Activated naive CD4-positive, alpha-beta T cell treated with anti-CD3 and anti-CD28 coated beads, Interleukin-2, amount 50 U/mL, for 72 hours (primary cell): ENCODE measurements at places on chromosomes 3 and 15.

- no peak for DNase-seq
Observed at GRCh38 chr15:50257924-50258323, 7.6 kb downstream of the HDC start.

DNA sequence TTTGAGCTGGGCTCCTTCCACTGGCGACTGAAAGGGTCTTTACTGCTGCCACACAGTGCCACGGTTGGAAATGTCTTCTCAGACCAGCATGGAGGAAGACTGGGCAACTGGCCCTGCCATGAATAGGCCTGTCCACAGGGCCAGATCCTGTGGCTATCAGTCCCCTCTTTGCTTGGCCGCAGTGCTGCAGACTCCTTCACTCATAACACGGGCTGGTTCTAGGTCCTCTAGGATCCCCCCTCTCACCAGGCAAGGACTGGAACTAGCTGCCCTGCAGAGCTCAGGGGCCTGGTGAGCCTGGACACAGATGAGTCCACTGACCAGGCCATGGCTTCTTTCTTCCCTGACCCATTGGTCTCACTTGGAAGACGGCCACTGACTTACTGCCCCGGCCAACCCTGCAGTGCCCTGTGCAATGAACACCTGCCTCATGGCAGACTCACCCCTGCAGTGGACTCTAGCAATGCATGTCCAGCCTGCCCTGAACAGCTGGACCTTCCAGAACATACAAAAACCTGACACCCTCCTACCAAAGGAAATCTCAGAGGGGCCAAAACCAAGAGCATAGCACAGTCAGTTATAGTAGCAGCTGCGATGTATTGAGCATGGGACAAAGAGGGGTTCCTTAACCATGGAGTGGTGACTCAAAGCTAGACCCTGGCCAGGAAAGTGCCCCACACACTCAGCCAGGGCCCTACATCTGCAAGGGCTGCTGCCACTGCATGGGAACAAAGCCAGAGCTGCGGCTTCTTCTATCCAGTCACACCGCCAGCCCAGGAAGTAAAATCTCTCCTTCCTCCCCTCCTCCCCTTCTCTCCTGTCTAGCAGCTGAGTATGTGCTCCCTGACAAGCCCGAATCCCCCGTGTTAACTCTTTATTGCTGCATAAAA lies 72.1 kb upstream of the ITGA11 start:
- no peak for DNase-seq

DNA sequence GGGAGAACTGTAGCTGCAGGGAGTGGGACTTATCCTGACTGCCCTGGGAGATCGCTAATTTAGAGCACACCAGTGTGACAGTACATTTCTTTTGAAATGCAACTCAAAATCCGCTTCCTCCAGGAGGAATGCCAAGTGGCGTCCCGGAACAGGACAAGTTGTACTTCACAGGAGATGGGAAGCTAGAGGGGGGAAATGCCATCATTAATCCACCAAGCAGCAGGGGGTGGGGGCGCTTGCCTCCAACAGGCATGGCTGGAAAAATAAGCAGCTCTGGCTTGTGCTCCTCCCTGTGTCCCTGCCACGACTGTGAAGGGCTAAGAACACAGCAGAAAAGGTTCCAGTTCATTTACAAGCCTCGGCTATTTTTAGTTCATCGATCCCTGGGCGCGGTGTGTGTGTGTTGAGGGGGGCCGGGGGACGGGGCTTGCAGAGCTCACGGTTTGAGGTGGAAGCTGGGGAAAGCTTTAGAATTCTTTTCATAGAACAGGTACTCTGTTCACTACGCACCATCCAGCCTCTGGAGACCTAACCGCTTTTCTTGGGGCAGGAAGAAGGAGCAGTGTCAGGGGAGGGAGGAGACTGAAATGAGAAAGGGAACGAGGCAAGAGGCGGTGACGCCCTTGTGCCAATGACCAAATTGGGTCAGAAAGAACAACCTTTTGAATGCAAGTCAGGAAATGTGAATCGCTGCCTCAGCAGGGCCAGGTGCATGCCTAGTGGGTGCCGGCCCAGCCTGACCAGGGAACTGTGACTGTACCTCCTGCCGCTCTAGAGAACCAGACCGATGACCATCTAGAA lies 51.8 kb upstream of the DGKG start:
- peak; percentile 27 for DNase-seq

DNA sequence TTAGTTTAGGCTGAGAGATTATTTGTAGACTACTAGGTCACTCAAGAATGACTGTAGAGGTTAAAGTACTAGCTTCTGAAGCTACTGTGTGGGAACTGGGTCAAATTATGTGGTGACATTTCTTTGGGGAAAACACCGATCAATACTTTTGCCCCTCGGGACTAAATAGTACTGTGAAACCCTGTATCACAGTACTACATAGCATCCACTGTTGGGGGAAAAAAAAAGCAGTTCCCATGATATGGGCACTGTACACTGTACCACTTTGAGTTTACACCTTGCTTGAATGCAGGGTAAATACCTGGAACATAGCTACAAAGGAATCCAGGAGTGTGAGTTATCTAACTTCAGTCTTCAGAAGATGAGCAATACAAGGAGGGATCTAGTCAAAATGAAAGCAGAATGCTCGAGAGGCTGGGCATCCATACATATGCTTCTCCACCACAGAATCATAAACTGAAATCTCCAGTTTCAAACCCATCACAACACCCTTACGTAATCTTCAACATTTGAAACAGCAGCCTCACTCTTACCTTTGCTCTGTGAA lies 311.4 kb downstream of the UNC13C start:
- DNase-seq: no peak

DNA sequence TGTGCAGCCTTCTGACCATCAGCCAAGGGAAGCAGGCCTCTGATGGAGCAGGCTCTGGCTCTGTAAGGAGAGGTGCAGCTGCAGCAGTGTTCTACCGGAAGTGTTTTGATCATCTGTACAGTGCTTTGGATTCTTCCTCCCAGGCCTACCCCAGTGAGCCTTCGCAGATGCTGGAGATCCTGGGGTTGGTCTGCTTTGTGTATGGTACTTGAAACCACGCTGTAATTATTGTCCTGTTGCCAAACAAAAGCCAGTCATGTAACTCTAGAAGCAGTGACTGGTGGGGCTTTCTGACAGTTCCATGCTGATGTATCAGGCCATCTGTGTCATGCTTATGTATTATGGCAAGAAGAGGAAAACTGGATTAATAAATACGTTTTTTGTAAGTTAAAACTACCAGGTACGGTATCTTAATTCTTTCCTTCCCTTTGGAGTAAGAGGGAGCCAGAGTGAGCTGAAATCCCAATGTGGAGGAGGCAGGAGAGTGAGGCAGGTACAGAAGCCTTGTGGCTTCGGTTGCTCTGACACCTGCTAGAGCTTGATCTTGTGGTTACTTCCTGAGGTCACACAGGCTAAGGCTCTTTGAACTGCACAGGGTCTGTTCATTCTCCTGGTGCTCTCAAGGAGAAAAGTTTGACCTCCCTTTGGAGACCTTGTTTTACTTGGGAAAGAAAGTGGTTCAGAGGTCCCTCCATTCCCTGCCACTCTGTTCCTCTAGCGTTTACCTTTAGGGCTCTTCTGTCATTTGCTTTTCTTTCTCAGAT lies 3.7 kb downstream of the TMEM42 start:
- DNase-seq: no peak

GRCh38 chr3:9067352-9067975 lies 104.2 kb upstream of the RAD18 start:
- peak; percentile 16 for DNase-seq

GRCh38 chr3:157786211-157786610 lies 283.0 kb upstream of the VEPH1 start:
- DNase-seq: no peak

DNA sequence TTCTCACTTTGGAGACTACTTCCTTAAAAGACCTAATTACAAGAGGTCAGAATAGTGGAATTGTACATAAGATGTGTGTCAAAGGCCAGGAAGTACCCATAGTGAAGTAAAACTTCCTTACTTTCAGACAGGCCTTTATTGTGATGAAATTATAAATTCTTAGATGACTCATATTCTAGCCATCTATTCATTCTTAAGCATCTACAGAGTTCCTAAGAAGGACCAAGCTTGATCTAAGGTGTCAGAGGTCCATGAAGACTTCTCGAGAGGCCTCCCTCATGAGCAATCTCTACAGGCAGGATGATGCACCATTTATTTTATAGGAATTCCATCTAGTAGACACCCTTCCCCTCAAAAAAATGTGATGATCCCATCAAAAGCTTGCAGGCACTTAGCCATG lies 493.3 kb downstream of the MAGI1 start:
- no peak for DNase-seq

- no peak for DNase-seq
Observed at GRCh38 chr15:67807836-67808235, 17.5 kb upstream of the SKOR1 start.

- no peak for DNase-seq
Observed at GRCh38 chr3:46557814-46558183, 8.3 kb downstream of the LRRC2 start.

DNA sequence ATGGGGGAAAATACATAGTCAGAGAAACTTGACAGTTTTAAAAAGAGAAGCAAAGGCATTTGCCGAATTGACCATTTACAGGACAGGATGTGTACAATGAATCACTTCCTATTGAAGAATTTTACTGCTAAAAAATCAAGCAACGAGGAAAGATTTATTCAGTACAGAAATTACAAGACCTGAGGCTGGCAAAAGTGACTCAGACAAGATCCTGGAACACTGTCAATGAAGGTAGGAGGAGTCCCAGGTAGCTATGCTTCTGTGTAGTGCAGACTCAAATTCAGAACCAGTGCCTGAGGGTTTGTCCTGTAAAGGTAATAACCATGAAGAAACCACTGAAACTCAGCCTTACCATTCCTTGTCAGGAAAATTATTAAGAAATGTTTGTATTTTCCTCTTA lies 120.9 kb downstream of the ZMAT3 start:
- no peak for DNase-seq

GRCh38 chr15:29765898-29766527 lies 56.3 kb downstream of the TJP1 start:
- DNase-seq: no peak

DNA sequence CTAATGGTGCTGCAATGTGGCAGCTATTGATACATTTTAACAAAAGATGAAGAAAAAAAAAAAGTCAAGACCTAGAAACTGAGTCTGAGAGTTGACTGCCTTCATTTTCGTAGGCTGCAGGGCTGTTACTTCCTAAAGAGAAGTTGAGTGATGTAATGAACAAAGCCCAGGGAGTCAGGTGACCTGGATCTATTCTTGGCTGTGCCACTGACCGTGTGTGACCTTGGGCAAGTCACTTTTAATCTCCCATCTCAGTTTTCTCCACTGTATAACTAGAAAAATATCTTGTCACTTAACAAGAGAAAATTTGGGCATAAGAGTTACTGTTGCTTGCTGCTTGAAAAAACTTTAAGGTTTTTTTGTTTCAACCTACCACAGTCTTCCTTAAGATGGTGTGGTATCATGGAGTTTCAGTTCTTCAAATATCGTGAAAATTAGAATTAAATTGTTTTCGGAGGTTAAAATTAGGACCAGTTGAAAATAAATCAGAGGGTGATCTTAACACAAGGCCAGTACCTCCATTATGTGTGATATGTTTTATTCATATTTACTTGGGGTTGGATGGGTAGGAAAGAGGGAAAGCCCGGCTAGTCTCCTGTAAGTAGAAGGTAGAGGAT lies 5.8 kb downstream of the FMN1 start:
- DNase-seq: no peak

GRCh38 chr3:16608816-16609215 lies 3.6 kb upstream of the DAZL start:
- DNase-seq: no peak

DNA sequence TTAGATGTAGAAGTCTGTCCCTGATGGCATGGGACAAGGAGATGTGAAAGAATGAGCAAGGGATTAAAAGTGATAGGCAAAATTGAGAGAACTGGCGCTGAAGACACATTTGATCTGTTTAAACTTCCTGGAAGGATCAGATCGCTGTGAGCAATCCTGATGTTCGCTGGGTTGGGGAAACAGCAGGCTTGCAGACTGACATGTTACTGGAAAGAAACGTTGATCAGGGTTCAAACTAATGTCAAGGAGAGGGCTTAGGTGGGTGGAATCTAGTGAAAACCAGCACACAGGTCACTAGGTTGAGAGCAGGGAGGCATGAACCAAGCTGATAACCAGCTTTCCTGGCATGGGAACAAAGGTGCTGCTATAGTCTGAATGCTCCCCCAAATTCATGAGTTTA lies 34.5 kb upstream of the SPTSSB start:
- no peak for DNase-seq

- DNase-seq: no peak
Observed at GRCh38 chr3:24043985-24044384, 98.9 kb downstream of the NR1D2 start.

GRCh38 chr15:40986820-40987219 lies 33.5 kb downstream of the CHAC1 start:
- no peak for DNase-seq

DNA sequence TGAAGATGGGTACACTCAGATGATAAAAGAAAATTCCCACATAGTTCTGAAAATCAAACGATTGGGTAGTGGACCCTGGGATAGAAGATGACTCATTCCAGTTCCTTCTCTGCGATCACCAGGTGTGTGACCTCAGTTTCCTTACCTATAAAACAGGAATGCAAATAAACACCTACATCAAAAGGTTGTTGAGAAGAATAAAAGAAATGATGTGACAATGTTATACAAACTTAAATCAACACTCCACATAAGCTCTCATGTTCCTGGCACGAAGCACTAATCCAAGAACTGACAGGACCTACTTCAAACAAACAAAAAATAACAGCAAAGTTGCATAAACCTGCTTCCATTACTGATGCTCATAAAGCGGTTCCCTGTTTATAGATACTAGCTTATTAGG lies 69.2 kb downstream of the RORA start:
- no peak for DNase-seq

DNA sequence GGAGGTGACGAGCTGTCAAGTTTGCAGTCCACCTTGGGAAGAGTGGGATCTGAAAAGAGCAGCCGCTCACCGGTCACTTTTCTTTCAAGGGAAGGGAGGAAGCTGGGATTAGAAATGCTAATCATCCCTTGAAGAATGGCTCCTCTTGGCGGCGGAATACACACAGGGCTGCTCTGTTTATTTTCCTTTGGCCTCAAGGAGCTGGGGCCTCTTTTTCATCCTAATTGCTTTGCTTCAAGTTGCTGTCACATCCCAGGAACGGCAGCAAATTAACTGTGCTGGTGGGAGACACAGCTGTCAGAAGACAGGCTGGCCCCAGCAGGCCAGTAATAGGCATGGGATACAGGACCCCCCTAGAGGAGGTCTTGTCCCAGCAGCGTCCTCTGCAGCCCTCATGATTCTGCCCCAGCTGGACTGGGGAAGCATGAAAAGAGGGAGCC lies 6.7 kb downstream of the KBTBD13 start:
- DNase-seq: no peak

- DNase-seq: no peak
Observed at GRCh38 chr3:151901644-151902285, 28.3 kb downstream of the SUCNR1 start.

DNA sequence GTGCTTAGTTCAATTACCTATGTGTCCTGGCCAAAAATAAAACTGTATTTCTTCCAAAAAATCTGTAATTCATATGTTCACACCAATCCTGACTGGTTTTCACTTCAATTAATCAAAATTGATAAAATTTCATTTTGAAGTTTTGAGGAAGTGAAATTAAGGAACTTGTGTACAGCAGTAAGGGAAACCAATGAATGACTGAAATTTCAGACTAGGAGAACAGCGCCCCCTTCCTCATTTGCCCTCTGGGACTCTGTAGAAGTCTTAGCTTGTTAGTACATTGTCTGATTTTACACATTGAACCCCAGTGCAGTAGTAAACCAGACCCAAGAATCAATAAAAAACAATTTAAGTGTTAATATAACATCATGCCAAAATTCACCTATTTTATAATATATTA lies 495.3 kb upstream of the AGTR1 start:
- DNase-seq: no peak
